ENCODE measurements at places on chromosomes 3 and 15.

- H3K4me3 ChIP-seq: no peak overlapping the region
- DNase-seq: no peak
- H3K27ac ChIP-seq: no peak overlapping the region
- no peaks in the 10 kb centered on the region for H3K27me3 ChIP-seq
- H3K4me1 ChIP-seq: no peaks in the 10 kb centered on the region
- no peaks in the 10 kb centered on the region for H3K36me3 ChIP-seq
These were observed 147.2 kb downstream of the SSR3 start for GRCh38 chr3:156407617-156408225.

GRCh38 chr3:112477891-112478290 is 21.4 kb downstream of the BTLA start:
- H3K27me3 ChIP-seq: no peaks in the 10 kb centered on the region
- no peak for DNase-seq
- no peak overlapping the region for H3K27ac ChIP-seq
- H3K36me3 ChIP-seq: no peaks in the 10 kb centered on the region
- peaks cover 3% of the 10 kb centered on the region for H3K4me1 ChIP-seq

GRCh38 chr3:184738982-184739381 is 27.1 kb upstream of the MAGEF1 start:
- no peak overlapping the region for H3K4me3 ChIP-seq
- no peaks in the 10 kb centered on the region for H3K27me3 ChIP-seq
- H3K4me1 ChIP-seq: peaks cover 3% of the 10 kb centered on the region
- no peak overlapping the region for H3K27ac ChIP-seq

DNA sequence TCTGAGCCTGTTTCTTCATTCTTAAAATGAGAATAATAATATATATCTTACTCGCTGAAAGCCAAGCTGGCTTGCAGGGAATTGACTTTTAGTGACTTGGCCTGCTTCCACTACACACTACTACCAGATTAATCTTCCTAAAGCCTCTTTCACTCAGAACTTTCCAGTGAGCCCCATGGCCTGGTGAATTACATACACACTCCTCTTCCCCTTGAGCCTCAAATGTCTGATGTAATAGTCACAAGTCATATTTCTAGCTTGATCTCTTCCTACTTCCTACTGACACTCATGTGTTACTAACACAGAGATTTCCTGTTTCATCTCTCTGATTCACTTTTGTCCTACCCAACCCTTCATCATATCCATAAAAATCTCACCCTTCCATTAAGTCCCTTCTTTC is 82.7 kb upstream of the SOX2 start:
- H3K4me3 ChIP-seq: no peak overlapping the region
- DNase-seq: no peak
- no peaks in the 10 kb centered on the region for H3K27me3 ChIP-seq
- H3K36me3 ChIP-seq: no peaks in the 10 kb centered on the region
- no peak overlapping the region for H3K27ac ChIP-seq

DNA sequence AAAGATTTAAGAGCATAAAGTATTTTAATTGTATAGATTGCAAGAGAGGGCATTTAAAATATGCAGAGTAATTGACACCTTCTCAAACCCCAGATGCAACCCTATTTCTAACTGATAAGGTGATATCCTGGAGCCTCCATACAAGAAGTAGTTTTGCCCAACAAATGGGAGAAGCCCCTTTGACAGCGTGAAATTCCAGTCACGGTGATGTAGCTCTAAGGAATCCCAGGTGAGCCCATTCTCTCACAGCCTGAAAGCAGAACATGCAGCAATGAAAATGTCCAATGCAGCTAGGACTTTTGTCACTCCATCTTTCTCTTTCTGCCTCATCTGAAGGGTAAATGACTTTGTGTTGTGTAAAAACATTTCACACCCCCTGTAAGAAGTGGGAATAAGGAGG is 96.4 kb downstream of the TMEM212 start:
- H3K27ac ChIP-seq: no peak overlapping the region
- H3K27me3 ChIP-seq: no peaks in the 10 kb centered on the region
- H3K36me3 ChIP-seq: no peaks in the 10 kb centered on the region
- peaks cover 5% of the 10 kb centered on the region for H3K4me1 ChIP-seq

GRCh38 chr15:25381579-25381978 is 57.2 kb downstream of the UBE3A start:
- H3K27ac ChIP-seq: no peak overlapping the region
- no peaks in the 10 kb centered on the region for H3K27me3 ChIP-seq
- DNase-seq: no peak
- H3K4me3 ChIP-seq: no peak overlapping the region
- peaks cover 11% of the 10 kb centered on the region for H3K4me1 ChIP-seq

DNA sequence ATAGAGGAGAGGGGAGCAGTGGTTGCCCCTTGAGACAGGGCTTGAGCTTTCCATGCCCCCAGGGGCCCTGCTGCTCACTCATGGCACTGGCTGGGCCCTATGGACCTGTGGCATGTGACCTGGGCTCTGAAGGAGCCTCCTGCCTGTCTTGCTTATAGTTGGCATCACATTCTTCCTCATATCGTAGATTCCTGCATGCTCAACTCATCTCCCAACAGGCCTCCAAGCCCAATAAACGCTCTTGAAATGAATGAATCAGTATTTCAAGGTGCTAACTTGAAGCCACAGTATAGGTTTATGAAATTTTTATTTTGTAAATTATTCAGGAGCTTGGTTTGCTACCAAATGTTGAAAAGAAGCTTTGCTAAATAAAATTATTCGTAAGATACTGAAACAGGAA is 93.3 kb upstream of the SLC7A14 start:
- H3K4me3 ChIP-seq: no peak overlapping the region
- no peaks in the 10 kb centered on the region for H3K4me1 ChIP-seq
- no peaks in the 10 kb centered on the region for H3K27me3 ChIP-seq
- H3K27ac ChIP-seq: no peak overlapping the region
- no peaks in the 10 kb centered on the region for H3K36me3 ChIP-seq
- DNase-seq: no peak

DNA sequence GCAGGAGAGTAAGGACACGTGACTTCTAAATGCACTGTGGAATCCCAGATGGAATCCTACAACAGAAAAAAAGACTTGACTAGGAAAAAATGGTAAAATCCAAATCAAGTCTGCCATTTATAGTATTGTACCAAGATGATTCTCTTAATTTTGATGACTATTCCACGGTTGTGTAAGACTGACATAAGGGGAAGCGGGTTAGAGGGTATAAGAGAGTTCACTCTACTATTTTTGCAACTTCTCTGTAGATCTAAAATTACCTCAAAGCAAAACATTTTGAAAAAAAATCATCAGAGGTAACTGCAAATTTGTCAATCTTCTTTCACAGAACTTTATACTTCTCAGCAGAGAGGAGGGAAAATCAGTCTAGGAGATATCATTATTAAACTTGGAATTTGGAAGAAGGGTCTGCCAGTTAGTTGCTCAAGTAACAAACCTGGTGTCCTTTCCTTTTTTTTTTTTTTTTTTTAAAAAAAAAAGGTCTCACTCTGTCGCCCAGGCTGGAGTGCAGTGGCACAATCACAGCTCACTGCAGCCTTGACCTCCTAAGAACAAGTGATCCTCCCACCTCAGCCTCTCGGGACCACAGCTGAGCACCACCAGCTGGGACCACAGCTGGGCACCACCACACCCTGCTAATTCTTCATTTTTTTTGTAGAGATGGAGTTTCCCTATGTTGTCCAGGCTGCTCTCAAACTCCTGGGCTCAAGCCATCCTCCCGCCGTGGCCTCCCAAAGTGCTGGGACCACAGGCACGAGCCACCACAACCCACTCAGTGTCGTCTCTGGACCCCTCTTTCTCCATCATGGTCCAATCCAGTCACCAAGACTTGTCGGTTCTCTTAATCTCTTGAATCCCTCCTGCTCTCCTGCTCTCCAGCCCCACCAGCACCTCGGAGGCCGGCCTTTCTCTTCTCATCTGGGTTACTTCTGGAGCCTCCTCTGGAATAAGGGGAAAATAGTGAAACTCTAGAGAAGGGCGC is 14.9 kb upstream of the HES1 start:
- no peaks in the 10 kb centered on the region for H3K4me1 ChIP-seq
- H3K4me3 ChIP-seq: no peak overlapping the region
- no peak overlapping the region for H3K27ac ChIP-seq
- H3K36me3 ChIP-seq: no peaks in the 10 kb centered on the region

GRCh38 chr3:133238015-133238414 is 161.8 kb upstream of the BFSP2 start:
- H3K36me3 ChIP-seq: no peaks in the 10 kb centered on the region
- H3K27me3 ChIP-seq: no peaks in the 10 kb centered on the region
- DNase-seq: no peak
- no peak overlapping the region for H3K4me3 ChIP-seq
- no peaks in the 10 kb centered on the region for H3K4me1 ChIP-seq
- no peak overlapping the region for H3K27ac ChIP-seq

DNA sequence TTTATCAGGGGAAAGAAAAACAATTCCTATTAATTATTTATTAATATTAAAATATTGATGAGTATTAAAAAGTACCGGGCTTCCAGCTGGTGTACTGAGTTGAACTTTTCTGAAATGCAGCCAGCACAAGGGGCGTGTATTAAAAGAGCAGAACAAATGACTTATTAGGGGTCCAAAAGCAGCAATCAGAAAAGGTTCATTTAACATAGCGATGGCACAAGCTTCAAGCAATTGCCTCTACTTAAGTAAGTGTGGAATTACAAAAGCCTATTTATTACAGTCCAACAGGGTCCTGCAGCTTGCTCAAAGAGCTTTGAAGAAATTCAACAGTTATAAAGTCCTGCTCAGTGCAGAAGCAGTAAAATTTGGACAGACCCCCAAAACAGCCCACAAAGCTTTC is 285.6 kb downstream of the EPHA3 start:
- DNase-seq: no peak
- no peaks in the 10 kb centered on the region for H3K36me3 ChIP-seq
- no peak overlapping the region for H3K27ac ChIP-seq
- no peak overlapping the region for H3K4me3 ChIP-seq
- no peaks in the 10 kb centered on the region for H3K27me3 ChIP-seq
- no peaks in the 10 kb centered on the region for H3K4me1 ChIP-seq

DNA sequence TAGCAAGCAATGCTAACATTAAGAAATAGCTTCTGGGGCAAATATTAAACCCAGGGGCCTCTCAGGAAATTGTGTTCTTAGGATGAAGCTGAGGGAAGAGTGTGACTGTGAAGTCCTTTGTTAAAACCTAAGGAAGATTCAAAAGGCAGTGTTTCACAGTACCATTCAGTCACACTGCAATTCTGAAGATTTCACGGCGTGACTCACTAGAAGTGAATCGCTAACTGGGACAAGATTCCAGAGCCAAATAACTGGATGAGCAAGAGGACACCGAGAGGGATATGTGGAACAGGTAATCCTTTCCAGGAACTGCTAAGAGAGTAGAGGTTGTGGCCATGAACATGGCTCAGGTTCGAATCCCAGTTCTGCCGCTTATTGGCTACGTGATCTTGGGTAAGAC is 61.8 kb upstream of the SMAD3 start:
- H3K27me3 ChIP-seq: no peaks in the 10 kb centered on the region
- no peak overlapping the region for H3K4me3 ChIP-seq
- no peaks in the 10 kb centered on the region for H3K4me1 ChIP-seq

DNA sequence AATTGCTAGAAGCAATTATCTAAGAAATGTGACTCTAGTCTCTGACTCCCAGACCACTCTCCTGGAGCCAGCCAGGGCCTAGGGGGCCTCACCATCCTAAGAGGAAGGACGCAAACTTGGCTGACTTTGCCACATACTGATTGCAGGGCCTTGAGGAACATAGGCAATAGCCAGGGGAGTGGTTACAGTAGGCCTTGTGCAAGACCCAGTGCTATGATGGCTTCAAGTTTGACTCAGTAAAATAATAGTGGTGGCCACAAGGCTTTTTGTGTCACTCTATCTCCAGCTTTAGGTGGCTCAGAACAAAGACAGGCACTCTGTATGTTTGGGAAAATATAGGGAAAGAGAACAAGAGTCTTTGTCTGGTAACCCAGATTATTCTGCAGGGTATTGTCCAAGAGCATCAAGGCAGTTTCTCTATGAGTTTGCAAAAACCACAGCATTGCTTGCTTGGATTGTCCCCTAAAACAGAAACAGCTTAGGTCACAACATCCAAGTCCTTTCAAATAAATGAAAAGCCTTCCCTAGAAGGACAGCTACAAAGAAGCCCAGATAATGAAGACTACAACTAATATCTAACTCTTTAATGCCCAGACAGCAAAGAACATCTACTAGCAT is 631.5 kb downstream of the PYDC2 start:
- H3K36me3 ChIP-seq: no peaks in the 10 kb centered on the region
- no peaks in the 10 kb centered on the region for H3K27me3 ChIP-seq
- H3K4me3 ChIP-seq: no peak overlapping the region
- H3K27ac ChIP-seq: no peak overlapping the region
- no peak for DNase-seq

GRCh38 chr3:93911206-93911605 is 62.5 kb downstream of the PROS1 start:
- DNase-seq: no peak
- H3K4me3 ChIP-seq: no peak overlapping the region
- H3K27ac ChIP-seq: no peak overlapping the region
- no peaks in the 10 kb centered on the region for H3K27me3 ChIP-seq
- H3K4me1 ChIP-seq: peaks cover 4% of the 10 kb centered on the region
- no peaks in the 10 kb centered on the region for H3K36me3 ChIP-seq

All from thoracic aorta (tissue), 2 donors.